ENCODE measurements at places on chromosomes 7 and 10.

DNA sequence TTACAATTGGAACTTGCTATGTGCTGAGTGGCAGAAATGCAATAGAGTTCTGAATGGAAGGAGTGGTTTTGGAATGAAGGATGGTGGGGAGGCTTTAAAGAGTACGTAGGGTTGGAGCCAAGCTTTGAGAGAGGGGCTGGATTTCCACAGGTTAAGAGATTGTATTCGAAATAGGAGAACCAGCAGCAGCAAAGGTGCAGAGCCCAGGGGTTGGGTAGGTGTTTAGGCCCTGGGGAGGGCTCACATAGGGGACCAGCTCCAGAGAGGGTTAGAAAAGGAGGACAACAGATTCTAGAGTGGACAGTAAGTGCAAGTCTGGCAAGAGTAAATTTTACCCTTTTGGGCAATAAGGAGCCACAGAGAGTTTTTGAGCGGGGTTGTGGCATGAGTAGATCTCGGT, 297.2 kb downstream of the RPS24 start:
- DNase-seq: no peak

DNA sequence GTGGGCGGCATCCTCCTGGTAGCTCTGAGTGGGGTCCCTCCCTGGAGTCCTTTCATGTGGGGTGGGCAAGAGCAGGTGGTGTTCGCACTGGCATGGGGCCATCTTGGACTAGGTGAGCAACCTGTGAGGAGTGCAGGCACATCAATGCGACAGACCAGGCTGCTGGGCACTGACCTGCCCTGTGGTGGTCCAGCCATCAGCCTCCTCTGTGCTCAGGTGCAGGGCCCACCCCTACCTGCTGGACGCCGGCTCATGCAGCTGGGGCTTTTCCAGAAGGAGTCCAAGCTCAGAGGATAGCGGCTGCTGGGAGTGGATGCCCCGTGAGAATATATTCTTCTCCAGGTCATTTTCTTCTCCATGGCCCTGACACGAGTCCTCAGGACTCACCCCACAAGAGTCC, 424.4 kb downstream of the GLRX3 start:
- no peak for DNase-seq

GRCh38 chr10:76736815-76737618, 900.6 kb downstream of the KCNMA1 start:
- no peak for DNase-seq

GRCh38 chr7:90727412-90727811, 131.3 kb downstream of the CDK14 start:
- DNase-seq: no peak

DNA sequence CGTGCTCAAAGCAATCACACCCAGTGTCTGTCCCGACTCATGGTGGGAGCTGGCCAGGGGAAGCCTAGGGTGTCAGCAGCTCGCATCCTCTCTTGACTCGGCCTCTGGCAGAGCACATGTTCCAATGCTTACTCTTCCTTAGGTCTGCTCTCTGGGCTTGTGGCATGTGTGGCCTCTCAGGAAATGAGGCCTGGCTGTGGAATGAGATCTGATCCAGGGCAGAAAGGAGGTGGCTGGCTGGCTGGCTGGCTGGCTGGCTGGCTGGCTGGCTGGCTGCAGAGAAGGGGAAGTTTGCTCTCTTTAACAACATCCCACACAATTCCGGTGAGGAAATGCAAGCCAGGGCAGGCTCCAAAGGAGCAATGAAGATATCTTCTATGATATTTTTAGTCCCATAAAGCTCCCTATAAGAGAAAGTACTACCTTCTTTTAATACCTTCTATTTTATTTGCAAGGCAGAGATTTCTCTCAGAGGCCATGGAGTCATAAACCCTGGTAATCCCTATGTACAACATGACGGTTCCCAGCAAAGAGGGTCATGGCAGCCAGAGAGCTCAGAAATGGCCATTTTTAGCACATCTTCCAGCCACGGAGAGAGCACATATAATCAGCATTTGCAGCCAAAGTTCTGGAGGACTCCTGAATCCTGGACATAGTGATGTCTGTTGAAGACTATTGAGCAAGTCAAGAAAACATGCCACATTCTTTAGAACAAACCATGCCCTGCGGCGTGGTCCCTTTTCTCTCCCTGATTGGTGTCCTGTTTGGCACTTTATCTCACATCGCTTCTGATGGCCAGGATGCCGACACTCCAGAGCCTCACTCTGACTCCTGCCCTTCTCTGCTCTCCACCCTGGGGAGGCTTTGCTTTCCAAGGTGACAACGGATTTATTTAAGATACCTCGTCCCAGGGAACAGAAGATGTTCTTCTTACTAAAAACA, 153.7 kb downstream of the FANK1 start:
- no peak for DNase-seq

- peak; percentile 47 for DNase-seq
Observed at GRCh38 chr10:122267849-122268737, 3.0 kb upstream of the BTBD16 start.

GRCh38 chr7:12884856-12885440, 197.5 kb downstream of the ARL4A start:
- DNase-seq: no peak

- DNase-seq: no peak
Observed at GRCh38 chr7:152872745-152873118, 113.2 kb downstream of the ACTR3B start.

- DNase-seq: no peak
Observed at GRCh38 chr10:94214481-94214893, 148.3 kb downstream of the NOC3L start.

DNA sequence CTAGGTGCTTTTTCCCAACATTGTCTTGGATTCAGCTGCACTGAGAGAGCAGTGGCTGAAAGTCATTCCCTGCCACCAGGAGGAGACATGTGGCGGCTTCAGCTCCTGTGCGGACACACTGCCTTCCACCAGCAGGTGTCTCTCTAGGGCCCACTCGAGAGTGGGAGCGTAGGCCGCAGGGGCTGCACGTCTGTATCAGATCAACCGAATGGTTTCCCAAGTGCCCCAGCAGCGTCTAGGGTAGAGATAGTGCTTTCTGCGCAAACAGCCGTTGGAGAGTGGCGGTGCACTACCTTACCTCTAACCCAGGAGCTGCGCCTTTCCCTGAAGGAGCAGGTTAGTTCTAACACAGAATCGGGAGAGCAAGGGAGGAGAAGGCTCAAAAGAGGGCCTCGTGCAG, 31.7 kb downstream of the PAPOLB start:
- DNase-seq: peak; percentile 61

- DNase-seq: no peak
Observed at GRCh38 chr7:120860156-120860555, 2.2 kb upstream of the TSPAN12 start.

- DNase-seq: no peak
Observed at GRCh38 chr10:84547616-84548015, 219.2 kb downstream of the CCSER2 start.

DNA sequence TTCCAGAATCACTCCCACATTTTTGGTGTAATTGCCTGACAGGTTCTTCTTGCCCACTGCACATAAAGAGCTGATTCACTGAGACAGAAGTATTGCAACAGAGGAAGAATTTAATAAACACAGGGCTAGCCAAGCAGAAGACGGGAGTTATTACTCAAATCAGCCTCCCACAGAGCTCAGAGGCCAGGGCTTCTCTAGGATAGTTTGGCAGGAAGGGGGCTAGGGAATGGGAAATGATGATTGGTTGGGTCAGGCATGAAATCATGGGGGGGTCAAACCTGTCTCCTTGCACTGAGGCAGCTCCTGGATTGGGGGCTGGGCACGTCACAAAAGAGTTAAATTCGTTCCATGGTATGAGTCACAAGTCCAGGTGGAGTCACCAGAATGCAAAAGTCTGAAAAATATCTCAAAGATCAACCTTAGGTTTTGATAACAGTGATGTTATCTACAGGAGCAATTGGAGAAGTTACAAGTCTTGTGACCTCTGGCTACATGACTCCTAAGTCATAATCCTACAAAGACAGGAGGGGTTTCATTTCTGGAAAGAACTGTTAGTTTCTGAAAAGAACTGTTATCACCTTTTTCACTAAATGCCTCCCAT, 30.2 kb upstream of the ERCC6 start:
- DNase-seq: no peak

- DNase-seq: no peak
Observed at GRCh38 chr7:70523249-70523988, 608.5 kb upstream of the GALNT17 start.

DNA sequence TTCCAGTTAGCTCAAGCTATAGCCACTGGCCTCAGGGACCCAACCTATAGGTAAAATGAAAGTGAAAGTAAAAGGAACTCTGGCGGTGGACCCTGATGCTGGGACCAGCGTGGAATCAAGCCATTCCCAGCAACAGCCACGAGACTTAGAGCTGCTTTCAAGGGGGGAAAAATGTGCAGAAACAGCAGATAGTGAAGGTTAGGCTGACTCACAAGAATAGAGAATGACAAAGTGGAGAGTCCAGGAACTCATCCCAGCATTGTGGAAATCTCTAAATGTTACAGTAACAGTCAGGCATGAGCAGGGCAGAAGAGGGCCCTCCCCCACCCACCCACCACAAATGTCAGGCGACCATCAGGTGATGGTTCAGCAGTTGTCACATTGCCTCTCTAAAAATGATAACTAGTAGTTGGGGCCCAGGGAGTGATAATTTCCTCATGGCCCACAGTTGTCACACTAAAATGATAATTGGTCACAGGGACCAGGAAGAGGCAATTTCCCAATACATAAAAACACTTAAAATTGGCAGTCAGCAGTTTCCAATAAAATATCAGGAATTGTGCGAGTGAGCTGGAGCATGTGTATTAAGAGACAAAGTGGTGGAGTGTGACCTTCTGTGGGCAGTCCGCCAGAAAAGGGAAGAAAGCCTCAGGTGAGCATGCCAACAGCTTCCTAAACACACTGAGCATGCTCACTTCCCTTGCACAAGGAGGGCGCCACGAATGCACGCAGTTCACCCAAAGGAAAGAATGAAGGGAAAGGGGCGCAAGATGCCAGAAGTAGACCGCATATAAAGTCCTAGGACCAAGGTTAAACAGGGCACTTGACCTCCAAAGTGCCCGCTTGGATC, 129.8 kb upstream of the PPP1R3A start:
- DNase-seq: no peak

DNA sequence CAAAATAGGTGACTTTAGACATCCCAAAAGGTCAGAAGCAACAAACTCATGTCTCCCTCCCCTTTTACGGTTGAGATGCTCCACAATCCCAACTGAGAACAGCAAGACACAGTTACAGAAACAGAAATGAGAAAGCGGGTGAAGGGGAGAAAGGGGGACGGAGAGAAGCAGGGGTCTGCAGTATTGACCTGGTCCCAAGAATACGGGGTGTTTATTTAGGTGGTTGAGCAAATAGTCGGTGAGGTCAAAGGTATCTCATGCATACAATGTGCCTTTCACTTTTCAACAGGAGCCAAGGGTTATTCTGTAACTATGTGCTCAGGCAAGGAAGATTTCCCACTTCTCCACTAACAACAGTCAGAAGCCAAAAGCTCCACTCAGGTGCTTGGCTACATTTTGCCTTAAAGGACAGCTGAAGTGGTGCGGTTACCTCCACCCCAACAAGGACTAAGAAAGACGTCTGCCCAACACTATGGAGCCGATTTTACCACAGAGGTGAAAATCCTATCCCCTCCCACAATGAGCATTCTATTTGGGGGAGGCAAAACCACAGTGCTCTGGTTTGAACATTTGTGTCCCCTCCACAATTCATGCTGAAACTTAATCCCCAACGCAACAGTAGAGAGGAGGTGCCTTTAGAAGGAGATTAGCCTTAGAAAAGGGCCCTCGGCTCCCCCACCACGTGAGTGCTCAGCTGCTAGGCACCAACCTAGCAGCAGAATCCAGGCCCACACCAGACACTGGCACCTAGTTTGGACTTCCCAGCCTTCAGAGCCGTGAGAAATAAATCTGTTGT, 77.9 kb downstream of the PARD3 start:
- DNase-seq: no peak

DNA sequence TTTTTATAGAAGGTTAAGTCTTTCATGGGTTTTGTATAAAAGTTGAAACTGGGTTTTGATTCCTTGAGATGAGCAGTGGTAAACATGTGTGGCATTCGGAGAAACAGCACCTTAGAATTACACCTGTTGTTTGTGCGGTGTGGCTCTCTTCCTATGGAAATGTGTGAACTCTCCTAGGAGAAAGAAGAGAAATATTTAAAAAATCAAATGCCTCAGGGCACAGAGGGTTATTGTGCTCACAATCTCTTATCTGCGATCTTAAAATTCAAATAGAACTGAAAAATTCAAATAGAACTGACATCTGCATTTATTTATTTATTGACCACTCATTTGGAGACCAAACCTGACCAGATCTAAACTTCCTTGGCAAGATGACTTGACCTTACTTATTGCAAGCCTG, 18.1 kb upstream of the NRP1 start:
- no peak for DNase-seq

DNA sequence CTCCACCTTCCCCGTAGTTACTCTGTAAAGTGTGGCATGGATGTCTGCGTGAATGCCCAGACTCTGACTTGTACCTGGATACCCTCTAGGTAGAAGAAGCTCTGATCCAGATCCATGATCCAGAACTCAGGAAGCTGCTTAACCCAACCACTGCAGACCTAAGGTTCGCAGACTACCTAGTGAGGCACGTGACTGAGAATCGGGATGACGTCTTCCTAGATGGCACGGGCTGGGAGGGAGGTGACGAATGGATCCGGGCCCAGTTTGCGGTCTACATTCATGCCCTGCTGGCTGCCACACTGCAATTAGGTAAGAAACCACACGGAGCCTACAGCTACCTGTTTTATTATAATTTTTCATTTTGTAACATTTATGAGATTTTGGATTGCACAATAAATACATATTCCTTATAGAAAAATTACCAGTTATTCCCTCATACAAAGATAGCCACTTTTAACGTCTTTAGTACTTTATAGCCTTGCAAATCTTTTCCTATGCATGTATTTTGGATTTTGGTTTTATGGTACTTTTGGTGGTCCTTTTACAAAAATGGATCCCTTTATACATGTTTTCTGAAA, 77.9 kb downstream of the AVL9 start:
- no peak for DNase-seq

- no peak for DNase-seq
Observed at GRCh38 chr10:99874341-99875085, 92.1 kb downstream of the ABCC2 start.

- DNase-seq: no peak
Observed at GRCh38 chr10:128028508-128029289, 97.5 kb downstream of the MKI67 start.

- no peak for DNase-seq
Observed at GRCh38 chr10:67864607-67865371, 19.7 kb upstream of the SIRT1 start.
